Activated CD8-positive, alpha-beta memory T cell treated with anti-CD3 and anti-CD28 coated beads, Interleukin-2, amount 50 U/mL, for 4 hours (primary cell): ENCODE measurements at places on chromosomes 11 and 22.

- no peak for DNase-seq
These were observed 2.6 kb upstream of the UCP3 start for GRCh38 chr11:74011360-74012073.

- no peak for DNase-seq
These were observed 17.5 kb downstream of the BCR start for GRCh38 chr22:23197836-23198235.

GRCh38 chr11:77155082-77155475, 27.0 kb downstream of the MYO7A start:
- no peak for DNase-seq

DNA sequence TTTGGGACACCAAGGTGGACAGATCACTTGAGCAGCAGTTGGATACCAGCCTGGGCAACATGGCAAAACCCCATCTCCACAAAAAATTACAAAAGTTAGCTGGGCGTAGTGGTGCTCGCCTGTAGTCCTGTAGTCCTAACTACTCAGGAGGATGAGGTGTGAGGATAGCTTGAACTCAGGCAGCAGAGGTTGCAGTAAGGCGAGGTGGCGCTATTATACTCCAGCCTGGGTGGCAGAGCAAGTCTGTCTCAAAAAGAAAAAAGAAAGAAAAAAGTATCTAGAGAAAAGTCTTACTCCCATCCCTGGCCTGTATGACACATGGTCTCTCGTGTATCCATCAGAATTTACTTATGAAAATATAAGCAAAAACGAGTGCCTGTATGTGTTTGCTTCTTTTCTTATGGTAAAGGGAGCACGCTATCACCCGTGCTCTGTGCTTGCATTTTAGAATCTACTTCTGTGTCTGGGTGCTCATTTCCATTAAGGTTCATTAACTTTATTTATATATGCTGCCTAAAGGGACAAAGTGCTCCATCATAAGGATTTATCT, 15.4 kb upstream of the CPT1A start:
- DNase-seq, result no peak

- peak; percentile 70 for DNase-seq
These were observed 19.9 kb upstream of the MUC5B start for GRCh38 chr11:1202776-1203504.

GRCh38 chr11:70740488-70740851, 342.1 kb downstream of the CTTN start:
- no peak for DNase-seq

DNA sequence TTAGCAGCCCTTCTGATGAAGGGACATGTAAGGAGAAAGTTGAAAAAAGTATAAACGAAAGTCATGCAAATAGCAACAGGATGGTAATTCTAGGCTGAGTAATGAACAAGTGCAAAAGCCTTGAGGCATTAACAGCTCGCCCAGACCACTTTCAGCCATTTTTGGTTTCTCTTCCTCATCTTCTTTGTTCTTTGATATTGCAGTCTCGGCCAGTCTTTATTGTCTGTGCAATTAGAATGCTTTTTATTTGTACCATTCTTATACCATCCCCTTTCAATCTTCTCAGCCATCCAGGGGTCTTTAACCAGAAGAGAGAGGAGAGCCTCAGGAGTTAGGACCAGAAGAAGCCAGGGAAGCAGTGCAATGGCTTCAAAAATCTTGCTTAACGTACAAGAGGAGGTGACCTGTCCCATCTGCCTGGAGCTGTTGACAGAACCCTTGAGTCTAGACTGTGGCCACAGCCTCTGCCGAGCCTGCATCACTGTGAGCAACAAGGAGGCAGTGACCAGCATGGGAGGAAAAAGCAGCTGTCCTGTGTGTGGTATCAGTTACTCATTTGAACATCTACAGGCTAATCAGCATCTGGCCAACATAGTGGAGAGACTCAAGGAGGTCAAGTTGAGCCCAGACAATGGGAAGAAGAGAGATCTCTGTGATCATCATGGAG, 7.3 kb downstream of the TRIM34 start:
- DNase-seq, result no peak

DNA sequence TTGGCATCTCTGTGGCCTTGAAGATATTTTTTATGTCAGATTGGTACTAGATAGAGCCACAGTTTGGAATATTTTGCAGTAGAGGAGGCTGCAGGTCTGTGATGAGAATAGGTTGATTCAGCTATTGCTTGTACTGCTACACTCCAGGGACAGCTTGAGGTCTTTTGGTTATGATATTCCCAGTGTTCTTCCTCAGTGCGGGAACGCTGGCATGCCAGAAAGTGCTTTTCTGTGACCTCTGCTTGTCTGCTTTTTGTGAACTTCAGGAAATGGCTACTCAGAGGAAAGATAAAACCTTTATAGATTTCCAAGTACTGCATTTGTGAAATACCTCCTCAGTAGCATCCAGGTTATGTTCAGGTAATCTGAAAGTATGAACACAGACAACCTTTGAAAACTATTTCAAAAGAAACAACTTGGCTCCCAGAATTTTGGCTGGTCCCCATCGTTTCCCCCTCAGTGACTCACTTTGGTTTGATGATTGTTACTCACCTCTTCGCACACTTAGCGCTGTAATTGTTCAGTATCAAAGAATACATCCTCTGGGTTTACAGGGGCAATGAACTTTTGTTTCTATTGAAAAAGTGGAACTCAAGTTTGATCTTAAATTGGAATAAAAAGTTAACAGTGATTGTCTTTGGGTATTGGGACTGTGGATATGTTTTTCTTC, 191.4 kb downstream of the HIPK3 start:
- DNase-seq, result no peak

- no peak for DNase-seq
These were observed 60.5 kb downstream of the METTL15 start for GRCh38 chr11:28168718-28169117.

GRCh38 chr11:115652094-115652493, 147.9 kb upstream of the CADM1 start:
- no peak for DNase-seq

DNA sequence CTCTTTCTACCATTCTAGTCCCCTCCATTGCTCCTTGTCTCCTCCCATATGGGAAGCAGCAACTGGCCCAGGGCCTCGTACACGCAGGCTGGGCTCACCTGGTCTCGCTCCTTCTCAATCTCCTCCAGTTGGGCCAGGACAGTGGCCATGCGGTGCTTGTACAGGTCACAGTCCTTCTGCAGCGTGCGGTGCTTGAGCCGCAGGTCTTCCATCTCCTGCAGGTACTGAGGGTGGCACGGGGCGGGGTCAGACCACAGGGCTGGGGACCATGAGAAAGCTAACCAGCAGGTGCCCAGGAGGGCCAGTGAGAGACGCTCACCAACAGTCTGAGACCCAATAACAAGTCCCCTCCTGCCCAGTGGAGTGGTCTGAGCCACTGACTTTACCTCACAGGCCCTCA, 11.5 kb downstream of the CARD10 start:
- no peak for DNase-seq

DNA sequence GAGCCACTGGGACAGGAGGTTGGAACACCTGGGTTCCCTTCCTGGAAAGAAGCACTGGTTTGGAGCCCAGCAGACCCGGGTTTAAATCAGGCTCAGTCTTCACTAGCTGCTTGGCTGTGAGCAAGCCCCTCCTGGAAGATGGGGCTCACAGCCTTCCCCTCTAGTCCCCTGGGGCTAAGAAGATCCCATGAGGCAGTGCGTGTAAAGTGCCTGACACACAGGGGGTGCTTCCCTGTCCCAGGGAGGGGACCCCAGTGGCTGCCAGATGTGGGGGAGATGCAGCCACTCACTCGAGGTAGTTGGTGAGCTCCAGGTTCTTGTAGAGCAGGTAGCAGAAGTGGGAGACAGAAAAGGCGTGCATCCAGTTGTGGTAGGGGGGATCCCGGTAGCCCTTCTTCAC, 93.2 kb downstream of the PDE2A start:
- peak; percentile 3 for DNase-seq

DNA sequence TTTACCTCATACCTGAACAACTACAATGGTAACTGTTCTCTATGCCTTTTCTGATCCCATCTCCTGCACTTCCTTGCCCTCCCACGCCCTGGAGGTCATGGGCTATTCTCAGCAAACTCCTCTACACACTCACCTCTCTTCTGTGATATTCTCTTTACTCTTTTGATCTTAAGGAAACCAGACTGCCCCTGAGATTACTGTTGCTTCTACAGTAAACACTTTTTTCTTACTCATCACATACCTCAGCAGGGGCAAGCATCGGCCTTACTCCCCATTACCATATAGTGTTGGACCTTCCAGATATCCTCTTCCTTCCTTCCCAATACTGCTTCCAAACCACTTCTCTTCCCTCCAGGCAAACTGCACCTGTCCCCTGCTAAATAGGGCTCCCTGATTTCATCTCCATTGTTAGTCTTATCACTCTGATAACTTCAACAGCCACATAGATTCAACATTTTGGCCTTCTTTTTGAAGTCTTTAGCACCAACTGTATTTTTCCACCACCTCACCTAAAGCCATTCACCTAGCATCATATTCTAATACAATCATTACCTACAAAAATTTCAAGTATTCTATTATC, 141.2 kb downstream of the RBFOX2 start:
- no peak for DNase-seq

- no peak for DNase-seq
These were observed 75.1 kb downstream of the LRRC4C start for GRCh38 chr11:41384329-41384728.

GRCh38 chr11:64760759-64761420, 1.1 kb upstream of the PYGM start:
- DNase-seq, result no peak

DNA sequence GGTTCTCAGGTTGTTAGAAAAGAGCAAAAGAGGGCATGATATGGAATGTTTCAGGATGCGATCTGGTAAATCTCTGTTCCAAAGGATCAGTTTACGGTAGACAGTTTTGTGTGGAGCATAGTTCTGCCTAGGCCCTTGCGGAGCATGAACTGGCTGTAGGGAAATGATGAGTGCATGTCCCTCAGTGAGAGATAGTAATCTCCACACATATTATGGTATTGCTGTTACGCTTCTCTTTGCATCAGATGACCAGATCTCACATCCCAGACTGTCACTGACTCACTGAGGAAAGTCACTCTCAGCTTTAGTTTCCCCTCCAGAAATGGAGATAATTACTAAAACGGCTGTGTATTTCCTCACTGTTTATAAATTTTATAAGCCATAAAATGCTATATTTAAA, 836.0 kb downstream of the JRKL start:
- no peak for DNase-seq

DNA sequence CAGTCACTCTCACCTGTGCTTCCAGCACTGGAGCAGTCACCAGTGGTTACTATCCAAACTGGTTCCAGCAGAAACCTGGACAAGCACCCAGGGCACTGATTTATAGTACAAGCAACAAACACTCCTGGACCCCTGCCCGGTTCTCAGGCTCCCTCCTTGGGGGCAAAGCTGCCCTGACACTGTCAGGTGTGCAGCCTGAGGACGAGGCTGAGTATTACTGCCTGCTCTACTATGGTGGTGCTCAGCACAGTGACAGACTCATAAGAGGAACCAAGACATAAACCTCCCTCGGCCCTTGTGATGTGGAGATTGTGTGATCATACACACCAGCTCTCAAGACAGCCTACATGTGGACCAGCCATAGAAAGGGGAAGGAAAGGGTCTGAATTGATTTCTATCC, 113.3 kb downstream of the ZNF280B start:
- no peak for DNase-seq

DNA sequence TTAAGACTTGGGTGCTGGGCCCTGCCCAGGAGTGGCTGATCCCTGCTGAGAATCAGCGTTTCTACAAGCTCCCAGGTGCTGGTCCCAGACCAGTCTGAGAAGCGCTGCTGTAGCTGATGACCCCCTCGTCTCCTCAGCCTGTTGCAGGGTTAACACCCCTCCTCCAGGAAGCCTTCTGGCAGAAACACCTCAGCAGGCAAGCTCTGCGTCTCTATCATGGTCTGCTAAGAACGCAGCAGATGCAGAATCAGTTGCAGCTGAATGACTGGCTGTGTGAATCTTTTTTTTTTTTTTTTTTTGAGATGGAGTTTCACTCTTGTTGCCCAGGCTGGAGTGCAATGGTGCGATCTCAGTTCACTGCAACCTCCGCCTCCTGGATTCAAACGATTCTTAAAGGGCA, 132.5 kb downstream of the CACNA1I start:
- DNase-seq, result no peak

- no peak for DNase-seq
These were observed 62.9 kb upstream of the B3GAT1 start for GRCh38 chr11:134474942-134475341.

- no peak for DNase-seq
These were observed 4.8 kb upstream of the PRDM11 start for GRCh38 chr11:45141631-45142030.

DNA sequence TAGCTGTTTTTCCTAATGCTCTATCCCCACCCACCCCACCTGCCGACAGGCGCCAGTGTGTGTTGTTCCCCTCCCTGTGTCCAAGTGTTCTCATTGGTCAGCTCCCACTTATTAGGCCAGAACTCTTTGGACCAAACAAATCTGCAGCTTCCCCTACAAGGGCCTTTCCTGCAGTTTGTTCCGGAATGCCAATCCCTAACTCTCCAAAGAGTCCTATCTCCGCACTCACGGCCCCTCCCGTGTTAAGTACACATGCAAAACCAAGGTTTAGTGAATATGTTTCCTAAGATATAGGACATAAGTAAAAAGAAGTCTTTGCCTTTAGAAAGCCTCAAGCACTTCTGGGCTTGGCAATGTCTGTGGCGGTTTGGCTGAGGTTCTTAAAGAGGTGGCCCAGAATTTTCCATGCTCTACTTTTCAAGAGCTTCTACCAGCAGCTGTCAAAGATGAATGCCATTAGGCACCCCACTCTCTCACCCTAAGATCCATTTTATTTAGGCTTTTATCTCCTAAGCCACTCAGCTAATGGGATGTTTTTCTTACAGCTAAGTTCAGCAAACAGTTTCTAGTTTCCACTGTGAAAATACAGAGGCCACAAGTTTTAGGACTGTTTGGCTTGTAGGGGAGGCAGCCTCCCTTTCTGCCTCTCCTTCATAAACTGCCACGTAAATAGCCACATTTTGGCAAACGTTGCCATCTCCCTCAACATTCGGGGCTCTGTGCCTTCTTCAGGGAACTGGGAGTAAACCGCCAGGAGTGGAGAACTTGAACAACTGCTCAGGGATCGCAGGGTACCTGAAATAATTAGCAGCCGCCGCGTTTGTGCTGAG, 1.6 kb downstream of the CD59 start:
- DNase-seq, result no peak
